T-helper 9 cell (primary cell): ENCODE measurements at places on chromosomes 4 and X.

GRCh38 chr4:57023104-57023503 is 44.4 kb downstream of the POLR2B start:
- no peak for DNase-seq

- no peak for DNase-seq
Measured at GRCh38 chrX:17375367-17375636, 302 bp downstream of the NHS start.

- DNase-seq: no peak
Measured at GRCh38 chrX:39195156-39195555, 393.9 kb downstream of the MID1IP1 start.

DNA sequence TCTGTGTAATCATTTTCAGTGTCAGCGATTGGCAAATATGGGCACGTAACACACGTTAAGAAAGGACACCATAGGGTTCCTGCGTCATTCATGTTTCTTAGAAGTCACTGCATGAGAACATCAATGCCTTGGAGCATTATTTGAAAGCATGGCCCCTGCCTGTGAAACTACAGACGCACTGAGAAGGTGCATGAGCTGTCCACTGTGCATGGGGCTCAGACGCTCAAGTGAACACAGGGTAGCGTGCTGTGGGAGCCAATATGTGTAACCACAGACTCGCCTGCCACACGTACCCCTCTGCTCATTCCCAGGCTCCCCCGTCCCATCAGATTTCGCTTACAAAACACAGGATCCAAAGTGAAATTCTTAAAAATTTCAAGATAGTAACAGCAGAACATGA is 6.5 kb downstream of the PPP2R2C start:
- no peak for DNase-seq

- no peak for DNase-seq
Measured at GRCh38 chrX:40260146-40260747, 162.5 kb upstream of the BCOR start.

DNA sequence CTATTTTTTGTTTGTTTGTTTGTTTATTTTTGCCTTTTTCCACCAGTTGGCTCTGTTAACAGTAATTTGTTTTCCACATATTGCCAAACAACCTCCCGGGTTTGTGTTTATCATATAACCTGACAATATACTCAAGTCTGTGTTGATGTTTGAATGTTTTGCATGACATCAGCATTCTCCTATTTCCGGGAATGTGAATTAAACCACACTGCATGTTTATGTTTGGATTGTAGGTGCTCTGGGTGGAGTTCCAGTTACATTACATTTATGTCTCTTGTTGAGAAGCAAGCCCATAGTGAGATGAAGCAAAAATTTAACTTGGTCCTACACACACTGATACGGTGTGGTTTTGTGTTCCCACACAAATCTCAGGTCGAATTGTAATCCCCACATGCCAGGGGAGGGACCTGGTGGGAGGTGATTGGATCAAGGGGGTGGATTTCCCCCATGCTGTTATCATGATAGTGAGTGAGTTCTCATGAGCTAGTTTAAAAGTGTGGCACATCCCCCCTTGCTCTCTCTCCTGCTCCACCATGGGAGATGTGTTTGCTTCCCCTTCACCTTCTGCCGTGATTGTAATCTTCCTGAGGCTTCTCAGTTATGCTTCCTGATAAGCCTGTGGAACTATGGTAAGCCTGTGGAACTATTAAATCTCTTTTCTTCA is 54.4 kb upstream of the CLNK start:
- DNase-seq: no peak

GRCh38 chr4:150744570-150744969 is 162.6 kb downstream of the MAB21L2 start:
- no peak for DNase-seq
